ENCODE measurements at places on chromosomes 2 and 18. TPM values are rescaled to one million over a fixed set of nuclear protein-coding genes. Genes with fewer than 3 reads are reported as not detected.

Gene OSBPL6
- polyA plus RNA-seq = 3.8 TPM

Gene RAB6D
- 2.6 TPM for polyA plus RNA-seq

Gene TDRD15
- not detected for polyA plus RNA-seq

Gene TEKT4
- polyA plus RNA-seq = not detected

Gene POTEI
- not detected for polyA plus RNA-seq

Gene TRIM43
- 0.32 TPM for polyA plus RNA-seq

Gene CCDC93
- 37.1 TPM for polyA plus RNA-seq

Gene ABCA12
- polyA plus RNA-seq = 0.20 TPM

Gene RGPD6
- 36.0 TPM for polyA plus RNA-seq

Gene BCL11A
- polyA plus RNA-seq = 14.6 TPM

Gene BCS1L
- polyA plus RNA-seq = 36.4 TPM

Gene SIGLEC15
- polyA plus RNA-seq = 0.46 TPM

Gene MALT1
- polyA plus RNA-seq = 34.7 TPM

Gene ITGA6
- polyA plus RNA-seq = 32.7 TPM

Gene NPC1
- polyA plus RNA-seq = 19.7 TPM

Gene RNF125
- polyA plus RNA-seq = 4.5 TPM
